ENCODE measurements at places on chromosomes 7 and 10.

- no peak for DNase-seq
Observed at GRCh38 chr7:106592282-106593027, 68.5 kb downstream of the CCDC71L start.

GRCh38 chr10:67487199-67487598, 208.8 kb downstream of the CTNNA3 start:
- DNase-seq = no peak

DNA sequence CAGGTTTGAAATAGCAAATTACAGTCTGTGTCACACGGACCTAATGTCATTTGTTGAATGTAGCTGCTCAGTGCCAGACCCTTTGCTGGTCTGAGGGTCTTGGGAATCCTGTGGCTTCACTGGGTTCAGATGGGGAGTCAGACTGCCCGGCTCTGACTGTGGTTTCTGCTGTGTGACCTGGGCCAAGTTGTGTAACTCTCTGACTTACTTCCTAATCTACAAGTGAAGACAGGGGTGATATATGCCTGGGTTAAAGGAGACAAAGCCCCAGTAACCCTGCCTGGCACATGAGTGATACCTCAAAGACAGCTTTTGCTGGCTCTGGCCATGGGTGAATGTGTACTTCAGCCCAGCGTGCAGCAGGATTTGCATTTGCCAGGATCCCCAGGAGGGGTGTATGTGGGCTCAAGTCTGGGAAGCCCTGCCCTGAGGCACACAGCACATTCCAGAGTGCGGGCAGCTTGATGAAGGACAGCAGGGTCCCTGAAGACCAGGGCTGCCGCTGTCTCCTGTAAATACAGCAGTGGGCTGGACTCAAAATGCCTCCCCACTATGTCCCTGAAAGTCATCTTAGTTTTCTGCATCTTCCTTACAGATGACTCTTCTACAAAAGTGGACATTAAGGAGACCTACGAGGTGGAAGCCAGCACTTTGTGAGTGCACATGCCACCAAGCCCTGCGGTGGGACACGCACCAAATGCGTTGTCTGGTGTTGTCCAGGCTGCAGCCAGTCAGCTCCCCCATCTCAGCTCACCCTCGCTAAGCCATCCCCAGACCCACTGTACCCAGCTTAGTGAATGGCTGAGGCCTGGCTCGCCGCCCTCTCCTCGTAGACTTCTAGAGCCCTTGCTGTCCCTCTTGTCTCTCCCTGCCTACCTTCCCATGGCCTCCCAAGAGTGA, 16.4 kb downstream of the NACAD start:
- no peak for DNase-seq

DNA sequence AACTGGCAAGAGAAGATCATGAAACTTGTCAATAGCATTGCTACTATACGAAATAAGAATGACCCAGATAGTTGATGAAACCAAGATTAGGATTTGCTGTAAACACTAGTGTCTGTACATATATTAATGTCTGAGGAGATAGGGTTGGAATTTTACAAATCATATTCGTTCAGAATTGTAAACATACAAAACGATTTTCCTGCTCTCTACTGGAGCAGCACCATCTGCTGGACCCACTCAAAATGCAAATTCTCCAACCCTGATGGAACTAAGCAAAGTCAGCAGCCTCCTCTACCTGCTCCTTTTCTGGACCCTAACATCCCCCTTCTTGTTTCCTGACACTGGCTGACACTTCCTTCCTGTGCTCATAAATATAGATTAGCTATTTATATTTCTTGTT, 29.4 kb upstream of the SGMS1 start:
- peak; percentile 20 for DNase-seq

- no peak for DNase-seq
Observed at GRCh38 chr7:73397521-73398281, 35.9 kb upstream of the FZD9 start.

Measured in activated CD4-positive, alpha-beta T cell treated with anti-CD3 and anti-CD28 coated beads, Interleukin-2, amount 50 U/mL, for 1 hour (primary cell).